Nasal cavity respiratory epithelium epithelial cell of viscerocranial mucosa (primary cell): ENCODE measurements at places on chromosomes 13 and 19. TPM values are rescaled to one million over a fixed set of nuclear protein-coding genes. Genes with fewer than 3 reads are reported as not detected.

Gene RFPL4A
- not detected in 2 replicates for total RNA-seq

Gene UBE2S
- 26.8 and 37.9 TPM in 2 replicates for total RNA-seq

Gene CLC
- not detected in 2 replicates for total RNA-seq

Gene GARIN5A
- total RNA-seq = 0.68 and 1.4 TPM in 2 replicates

Gene CDC42EP5
- total RNA-seq = 17.7 and 24.6 TPM in 2 replicates

Gene PTBP1
- total RNA-seq = 120 and 273 TPM in 2 replicates

Gene SOX1
- not detected in 2 replicates for total RNA-seq

Gene ZNF419
- total RNA-seq = 30.8 and 36.3 TPM in 2 replicates

Gene KLK4
- total RNA-seq = not detected in 2 replicates

Gene STRN4
- 85.8 and 94.1 TPM in 2 replicates for total RNA-seq

Gene STK11
- total RNA-seq = 110 and 132 TPM in 2 replicates

Gene ELSPBP1
- not detected in 2 replicates for total RNA-seq

Gene ATP8B3
- under 0.01 and 1.1 TPM in 2 replicates for total RNA-seq

Gene PRX
- total RNA-seq = 1.4 and 2.6 TPM in 2 replicates

Gene PDE4C
- total RNA-seq = under 0.01 and 0.14 TPM in 2 replicates

Gene ISOC2
- 34.8 and 39.6 TPM in 2 replicates for total RNA-seq

Gene PSG6
- not detected in 2 replicates for total RNA-seq

Gene PTGER1
- 0.43 and 1.0 TPM in 2 replicates for total RNA-seq

Gene OVOL3
- total RNA-seq = not detected in 2 replicates

Gene ZNF790
- total RNA-seq = 6.8 and 8.3 TPM in 2 replicates

Gene CABP5
- total RNA-seq = not detected in 2 replicates

Gene CYP2A6
- total RNA-seq = not detected in 2 replicates

Gene CYP4F12
- total RNA-seq = 0.34 and 2.3 TPM in 2 replicates

Gene ARHGAP35
- total RNA-seq = 40.3 and 74.0 TPM in 2 replicates

Gene TGFBR3L
- total RNA-seq = 1.6 and 5.8 TPM in 2 replicates

Gene PRR36
- under 0.01 TPM in 1 of 2 replicates, not detected in the other for total RNA-seq

Gene RNF225
- total RNA-seq = 1.4 and 2.1 TPM in 2 replicates

Gene ZNF816
- 24.3 and 32.6 TPM in 2 replicates for total RNA-seq

Gene LYPD4
- total RNA-seq = not detected in 2 replicates

Gene GAPDHS
- total RNA-seq = not detected in 2 replicates

Gene NLRP8
- total RNA-seq = not detected in 2 replicates

Gene PGLYRP1
- total RNA-seq = not detected in 2 replicates

Gene GYS1
- 27.7 and 52.4 TPM in 2 replicates for total RNA-seq

Gene NLRP7
- under 0.01 TPM in 1 of 2 replicates, not detected in the other for total RNA-seq

Gene MBD3L2
- not detected in 2 replicates for total RNA-seq

Gene NTN5
- total RNA-seq = 0.14 TPM in 1 of 2 replicates, not detected in the other

Gene LAIR1
- not detected in 2 replicates for total RNA-seq

Gene STARD13
- total RNA-seq = 0.68 and 1.9 TPM in 2 replicates

Gene PTGIR
- not detected in 2 replicates for total RNA-seq

Gene TEX29
- total RNA-seq = not detected in 2 replicates

Gene PABPC3
- under 0.01 and 0.21 TPM in 2 replicates for total RNA-seq

Gene FIZ1
- total RNA-seq = 4.8 and 5.4 TPM in 2 replicates

Gene ICAM4
- total RNA-seq = 1.0 and 5.8 TPM in 2 replicates

Gene CYP2A7
- not detected in 2 replicates for total RNA-seq

Gene CCL25
- not detected in 2 replicates for total RNA-seq

Gene ZNF415
- 12.3 and 15.4 TPM in 2 replicates for total RNA-seq

Gene SAMD4B
- 27.7 and 86.7 TPM in 2 replicates for total RNA-seq

Gene PRODH2
- total RNA-seq = not detected in 2 replicates

Gene ZNF791
- 12.3 and 20.9 TPM in 2 replicates for total RNA-seq

Gene JUND
- total RNA-seq = 129 and 153 TPM in 2 replicates
